ENCODE measurements at places on chromosomes 7 and 10.

DNA sequence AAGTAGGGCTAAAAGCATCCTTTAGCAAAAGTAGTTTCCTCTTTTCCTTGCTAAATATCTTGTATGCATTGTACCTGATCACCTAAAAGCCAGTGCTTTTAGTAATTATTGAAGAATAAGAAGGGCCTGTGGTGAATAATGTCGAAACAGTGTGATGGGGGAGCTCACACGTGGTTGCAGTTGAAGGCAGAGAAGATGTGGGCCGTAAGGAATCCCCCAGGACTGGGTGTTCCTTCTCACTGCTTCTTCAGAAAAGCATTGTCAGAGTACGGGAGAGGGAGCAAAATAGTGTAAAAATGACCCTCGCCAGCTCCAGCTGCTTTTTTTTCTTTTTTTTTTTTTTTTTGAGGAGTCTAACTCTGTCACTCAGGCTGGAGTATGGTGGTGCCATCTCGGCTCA is 201.1 kb downstream of the NSUN6 start:
- DNase-seq = no peak

GRCh38 chr7:46626691-46627310 is 705.7 kb upstream of the IGFBP3 start:
- no peak for DNase-seq

DNA sequence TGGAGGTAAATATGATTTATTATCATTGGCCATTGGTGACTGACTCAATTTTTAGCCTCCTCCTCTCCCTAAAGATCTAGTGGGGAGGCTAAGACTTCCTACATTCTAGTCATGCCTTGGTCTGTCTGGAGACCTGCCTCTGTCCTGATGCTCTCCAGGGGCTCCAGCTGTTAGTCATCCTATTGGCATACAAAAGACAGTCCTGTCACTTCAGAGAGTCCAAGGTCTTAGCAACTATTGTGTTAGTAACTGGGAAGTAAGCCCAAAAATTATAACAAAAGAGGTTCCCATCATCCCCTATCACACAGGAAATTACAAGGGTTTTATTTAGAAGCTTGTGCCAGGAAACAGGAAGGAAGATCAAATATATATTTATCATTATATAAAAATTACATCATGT is 400.6 kb upstream of the VSTM2A start:
- DNase-seq = no peak

GRCh38 chr7:122460936-122461335 is 156.4 kb upstream of the FEZF1 start:
- DNase-seq = no peak

GRCh38 chr10:95350219-95350829 is 59.5 kb upstream of the PDLIM1 start:
- no peak for DNase-seq

- DNase-seq = no peak
These were observed 47.7 kb downstream of the HHEX start for GRCh38 chr10:92737484-92737883.

DNA sequence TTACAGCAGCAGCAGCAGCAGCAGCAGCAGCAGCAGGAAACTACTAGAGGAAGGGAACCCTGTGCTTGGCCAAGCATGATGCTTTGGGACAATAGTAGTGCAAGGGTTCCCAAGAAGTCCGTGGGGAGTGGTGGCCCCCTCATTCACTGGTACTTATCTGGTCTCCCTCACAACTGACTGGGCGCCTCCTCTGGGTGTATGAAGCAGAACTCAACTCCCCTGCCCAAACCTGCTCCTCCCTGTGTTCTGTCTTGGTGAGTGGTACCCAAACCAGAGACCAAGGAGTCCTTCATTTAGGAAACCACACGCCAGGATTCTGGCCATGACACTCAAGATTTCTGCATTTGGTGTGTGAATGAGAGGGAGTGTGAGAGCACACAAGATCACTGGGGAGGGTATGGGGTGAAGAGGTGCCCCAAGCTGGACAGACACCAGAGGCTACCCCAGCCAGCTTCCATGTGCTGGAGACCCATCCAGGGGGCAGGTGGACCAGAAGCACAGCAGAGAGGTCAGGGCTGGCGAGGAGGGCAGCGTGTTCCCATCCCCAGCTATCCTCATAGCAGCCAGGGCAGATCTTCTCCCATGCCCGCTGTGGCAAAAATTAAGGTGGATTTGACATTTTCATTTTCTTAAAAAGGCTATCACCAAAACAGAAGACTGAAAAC is 10.6 kb upstream of the ZNF777 start:
- no peak for DNase-seq

DNA sequence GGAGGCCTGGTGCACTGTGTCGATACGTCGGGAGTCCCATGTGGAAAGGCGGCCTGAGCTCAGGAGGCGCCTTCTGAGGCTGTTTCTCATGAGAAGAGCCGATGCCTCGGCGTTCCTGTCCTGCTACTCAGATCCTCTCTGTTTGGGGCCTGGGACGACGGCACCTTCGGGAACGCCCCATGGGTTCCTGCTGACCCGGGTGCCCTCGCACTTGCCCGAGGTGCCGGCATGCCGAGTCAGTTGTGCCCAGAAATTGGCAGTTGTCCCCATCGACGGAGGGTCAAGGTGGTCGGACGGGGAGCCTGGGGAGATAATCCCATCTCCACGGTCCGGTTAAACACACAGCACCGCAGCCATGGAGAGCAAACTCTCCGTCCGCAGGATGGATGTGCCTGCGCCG is 33.0 kb downstream of the NKX6-2 start:
- no peak for DNase-seq

GRCh38 chr7:32879460-32879859 is 12.1 kb downstream of the KBTBD2 start:
- no peak for DNase-seq

DNA sequence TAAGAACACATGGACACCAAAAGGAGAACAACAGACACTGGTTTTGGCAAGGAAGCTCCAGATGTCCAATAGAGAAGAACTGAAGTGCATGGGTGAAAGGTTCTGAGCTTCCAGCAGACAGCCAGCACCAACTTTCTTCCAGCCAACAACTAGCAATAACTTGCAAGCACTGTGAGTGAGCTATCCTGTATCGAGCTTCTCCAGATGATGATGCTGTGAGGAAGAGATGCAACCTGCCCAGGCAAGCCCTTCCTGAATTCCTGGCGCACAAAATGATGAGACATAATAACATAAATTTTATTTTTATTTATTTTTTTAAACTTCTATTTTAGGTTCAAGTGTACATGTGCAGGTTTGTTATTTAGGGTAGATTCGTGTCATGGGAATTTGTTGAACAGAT is 692.1 kb downstream of the DNAJB9 start:
- DNase-seq = no peak

- no peak for DNase-seq
These were observed 104.7 kb upstream of the EEPD1 start for GRCh38 chr7:36048141-36048901.

DNA sequence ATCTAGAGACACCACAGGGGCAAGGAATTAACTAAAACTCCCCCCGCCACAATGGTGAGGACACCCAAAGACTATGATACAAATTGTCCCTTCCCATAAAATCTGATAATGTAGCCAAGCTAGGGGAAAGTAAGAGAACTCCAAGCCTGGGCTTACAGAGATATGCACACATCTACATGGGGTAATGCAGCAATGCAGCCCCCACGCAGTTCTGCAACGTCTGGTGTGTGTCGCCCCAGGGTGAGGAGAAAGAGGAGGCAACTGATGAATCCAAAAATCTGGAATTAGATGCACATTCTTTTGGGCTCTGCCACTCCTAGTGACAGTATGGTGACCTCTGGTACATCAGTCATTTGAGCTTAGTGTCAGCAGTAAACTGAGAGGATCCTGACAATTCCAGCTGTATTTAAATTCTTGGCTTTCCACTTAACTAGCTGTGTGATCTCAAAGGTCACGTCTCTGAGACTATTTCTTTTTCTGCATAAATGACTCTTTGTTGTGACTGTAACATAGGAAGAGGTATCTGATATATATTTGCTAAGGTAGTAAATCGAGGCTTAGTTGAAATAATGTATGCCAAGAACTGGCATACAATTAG is 51.5 kb downstream of the PIP4K2A start:
- no peak for DNase-seq

GRCh38 chr10:24901686-24902399 is 50.6 kb downstream of the PRTFDC1 start:
- peak; percentile 23 for DNase-seq

DNA sequence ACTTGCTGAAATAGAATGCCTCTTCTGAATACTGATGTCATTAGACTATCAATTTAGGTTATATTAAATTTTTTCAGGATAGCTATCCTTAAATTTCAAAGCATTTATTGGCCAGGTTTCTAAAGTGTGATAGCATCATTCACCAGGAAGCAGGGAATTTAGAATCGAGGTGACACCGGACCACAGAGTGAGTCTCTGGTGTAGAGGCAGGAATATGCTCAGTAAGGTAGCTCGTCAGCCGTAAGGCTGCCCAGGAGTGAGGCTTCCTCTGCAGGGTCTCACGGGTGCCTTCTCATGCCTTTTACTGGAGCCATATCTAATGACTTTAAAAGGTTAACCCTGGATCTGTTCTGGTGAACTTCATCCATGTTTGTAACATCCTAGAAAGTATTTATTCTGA is 170.8 kb upstream of the KLF14 start:
- DNase-seq = no peak

- DNase-seq = no peak
These were observed 37.6 kb downstream of the TMEM168 start for GRCh38 chr7:112752576-112752975.

DNA sequence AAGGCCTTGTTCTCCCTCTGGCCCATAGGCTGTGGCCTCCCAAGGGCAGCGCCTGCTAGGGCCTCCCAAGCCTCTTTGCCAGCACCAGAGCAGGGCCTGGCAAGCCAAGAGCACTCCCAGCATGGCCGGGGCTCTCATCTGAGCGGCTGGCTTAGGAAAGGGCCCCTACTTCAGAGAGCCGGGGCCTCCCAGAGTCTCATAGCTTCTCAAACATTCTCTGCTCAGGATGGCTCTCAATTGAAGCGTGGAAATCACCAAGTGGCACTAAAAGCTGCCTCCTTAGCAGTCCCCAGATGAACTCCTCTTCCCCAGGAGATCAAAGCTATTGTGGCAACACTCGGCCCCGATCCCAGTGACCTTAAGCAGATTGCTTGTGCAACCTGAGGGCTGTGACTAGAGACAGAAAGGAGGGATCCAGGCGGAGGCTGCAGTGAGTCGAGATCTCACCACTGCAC is 69.4 kb downstream of the FAM53B start:
- DNase-seq = no peak

DNA sequence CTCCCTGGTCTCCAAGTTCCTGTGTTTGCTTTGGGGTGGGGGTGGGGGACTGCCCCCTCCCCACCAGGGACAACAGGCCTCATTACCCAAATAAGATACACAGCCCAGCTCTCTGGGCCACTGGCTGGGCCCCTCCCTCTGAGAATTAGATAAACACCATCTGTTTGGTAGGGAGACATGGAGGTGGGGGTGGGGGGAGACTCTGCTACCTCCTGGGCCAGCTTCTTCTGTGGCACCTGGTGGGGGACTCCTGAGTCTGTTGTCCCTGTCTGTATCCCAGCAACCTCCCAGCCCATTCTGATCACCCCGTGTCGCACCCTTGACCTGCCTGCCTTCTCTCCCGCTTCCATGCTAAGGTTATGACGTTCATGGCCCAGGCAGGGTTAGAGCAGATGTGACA is 5.8 kb downstream of the MLXIPL start:
- DNase-seq = no peak

DNA sequence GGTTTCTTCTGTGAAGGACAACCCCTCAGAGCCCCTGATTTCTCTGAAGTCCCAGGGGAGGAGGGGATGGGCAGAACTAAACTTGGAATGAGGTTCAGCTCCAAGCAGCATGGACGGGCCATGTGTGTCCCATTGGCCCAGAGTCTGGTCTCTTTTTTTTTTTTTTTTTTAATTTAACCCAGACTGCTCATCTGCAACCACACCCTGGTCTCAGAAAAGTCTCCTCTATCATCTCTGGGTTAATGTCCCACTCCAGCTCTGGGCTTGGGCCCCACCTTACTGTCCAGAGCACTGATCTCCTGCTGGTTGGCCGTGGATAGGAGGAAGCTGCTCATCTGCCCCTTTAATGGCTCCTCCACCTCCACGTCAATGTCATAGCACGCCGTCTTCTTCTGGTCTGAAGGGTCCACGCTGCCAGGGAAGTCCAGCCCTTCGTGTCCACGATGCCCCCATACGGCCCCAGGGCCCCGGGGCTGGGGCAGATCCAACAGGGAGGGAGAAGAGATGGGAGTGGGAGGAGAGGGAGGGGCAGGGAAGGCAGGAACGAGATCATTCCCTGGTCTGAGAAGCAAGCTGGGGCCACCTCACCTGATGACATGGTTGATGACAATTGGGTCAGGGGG is 7.7 kb downstream of the CHPF2 start:
- no peak for DNase-seq

- no peak for DNase-seq
These were observed 17.5 kb downstream of the TRIM24 start for GRCh38 chr7:138477581-138477980.

- DNase-seq = no peak
These were observed 118.7 kb downstream of the PARD3 start for GRCh38 chr10:34696423-34696822.

DNA sequence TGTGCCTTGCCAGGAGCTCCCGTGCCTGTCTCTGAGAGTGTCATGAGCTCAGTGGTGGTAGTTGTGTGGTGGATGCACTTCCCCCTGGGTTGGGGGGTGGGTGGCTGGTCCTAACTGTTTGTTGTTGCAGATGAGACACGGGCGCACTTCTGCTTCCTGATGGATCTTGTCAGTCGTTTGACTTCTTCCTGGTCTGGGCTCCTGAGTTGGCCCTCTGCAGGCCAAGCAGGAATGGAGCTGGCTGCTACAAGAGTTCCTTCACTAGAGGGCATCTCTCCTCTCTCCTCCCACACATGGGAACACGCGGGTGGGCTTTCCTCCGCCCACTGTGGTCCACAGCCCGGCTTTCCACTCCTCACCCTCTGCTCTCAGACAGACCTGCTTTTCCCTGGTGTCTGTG is 82.0 kb downstream of the BMS1 start:
- DNase-seq = no peak

- DNase-seq = no peak
These were observed 446.5 kb downstream of the LRMDA start for GRCh38 chr10:75877877-75878276.

GRCh38 chr10:103679096-103679790 is 176.1 kb downstream of the SH3PXD2A start:
- DNase-seq = no peak

DNA sequence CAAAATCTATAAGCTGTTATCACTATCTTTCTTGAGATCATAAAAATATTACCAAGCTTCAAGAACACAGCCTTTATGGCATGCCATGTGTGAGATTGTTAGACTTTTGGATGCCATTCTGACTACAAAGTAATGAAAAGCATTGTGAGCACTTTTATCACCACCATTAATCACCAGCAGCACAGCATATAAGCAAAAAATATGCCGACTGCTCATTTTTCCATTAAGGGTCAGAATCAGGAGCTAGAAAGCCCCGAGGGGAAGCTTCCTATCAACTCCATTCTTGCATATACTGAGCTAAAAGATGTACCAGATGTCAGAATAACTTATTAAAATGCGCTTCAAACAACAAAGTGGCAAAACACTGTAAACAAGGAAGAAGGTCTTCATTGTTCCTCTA is 114.3 kb downstream of the LMBR1 start:
- no peak for DNase-seq

GRCh38 chr10:116331815-116332214 is 7.6 kb downstream of the CCDC172 start:
- DNase-seq = no peak

- DNase-seq = peak; percentile 87
These were observed 86.3 kb downstream of the RNF216 start for GRCh38 chr7:5694912-5695726.
